Stimulated activated CD4-positive, alpha-beta T cell treated with anti-CD3 and anti-CD28 coated beads, Interleukin-12 subunit alpha, Interleukin-12 subunit beta, amount 100 ng/mL, for 48 hours (primary cell): ENCODE measurements at places on chromosomes 7 and 10.

GRCh38 chr7:92691578-92691977 is 101.4 kb upstream of the FAM133B start:
- no peak for DNase-seq

DNA sequence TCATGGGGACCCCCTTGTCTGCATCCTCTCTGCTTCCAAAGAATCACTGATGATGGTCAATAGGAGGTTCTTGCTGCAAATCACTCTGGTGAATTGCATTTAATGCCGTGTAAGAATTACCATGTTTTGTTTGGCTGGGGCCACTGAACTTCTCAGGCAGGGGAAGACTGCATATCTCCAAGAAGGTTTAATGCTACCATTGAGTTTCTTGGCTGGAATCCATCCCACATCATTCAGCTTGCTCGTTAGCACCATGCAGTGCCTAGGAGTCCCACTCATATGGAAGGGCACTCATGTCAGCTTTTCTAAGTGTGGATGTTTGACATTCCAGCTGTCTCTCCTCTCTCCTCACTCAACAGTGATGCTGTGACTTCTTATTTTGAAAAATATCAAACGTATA is 50.2 kb upstream of the BAMBI start:
- DNase-seq: no peak

DNA sequence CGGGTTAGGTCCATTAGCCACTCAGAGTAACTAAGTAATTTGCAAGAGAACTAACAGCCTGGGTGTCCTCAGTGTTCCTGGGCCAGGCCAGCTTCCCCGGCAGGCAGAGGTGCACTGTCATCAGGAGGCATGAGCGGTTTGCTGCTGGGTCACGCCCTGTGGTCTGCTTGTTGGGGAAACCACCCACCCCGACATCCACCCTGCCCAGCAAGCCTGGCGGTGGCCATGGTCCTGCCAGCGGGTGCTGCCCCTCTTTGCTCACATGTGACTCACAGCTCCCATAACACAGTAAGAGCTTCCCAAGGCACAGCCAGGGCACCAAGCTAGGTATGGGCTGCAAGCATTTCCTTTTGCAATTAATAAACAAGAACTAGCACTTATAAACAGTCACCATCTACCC is 75.9 kb downstream of the RGS10 start:
- DNase-seq: no peak

GRCh38 chr7:106620676-106621075 is 40.3 kb downstream of the CCDC71L start:
- DNase-seq: no peak

- DNase-seq: no peak
These were observed 61.2 kb downstream of the CDH23 start for GRCh38 chr10:71457908-71458307.

DNA sequence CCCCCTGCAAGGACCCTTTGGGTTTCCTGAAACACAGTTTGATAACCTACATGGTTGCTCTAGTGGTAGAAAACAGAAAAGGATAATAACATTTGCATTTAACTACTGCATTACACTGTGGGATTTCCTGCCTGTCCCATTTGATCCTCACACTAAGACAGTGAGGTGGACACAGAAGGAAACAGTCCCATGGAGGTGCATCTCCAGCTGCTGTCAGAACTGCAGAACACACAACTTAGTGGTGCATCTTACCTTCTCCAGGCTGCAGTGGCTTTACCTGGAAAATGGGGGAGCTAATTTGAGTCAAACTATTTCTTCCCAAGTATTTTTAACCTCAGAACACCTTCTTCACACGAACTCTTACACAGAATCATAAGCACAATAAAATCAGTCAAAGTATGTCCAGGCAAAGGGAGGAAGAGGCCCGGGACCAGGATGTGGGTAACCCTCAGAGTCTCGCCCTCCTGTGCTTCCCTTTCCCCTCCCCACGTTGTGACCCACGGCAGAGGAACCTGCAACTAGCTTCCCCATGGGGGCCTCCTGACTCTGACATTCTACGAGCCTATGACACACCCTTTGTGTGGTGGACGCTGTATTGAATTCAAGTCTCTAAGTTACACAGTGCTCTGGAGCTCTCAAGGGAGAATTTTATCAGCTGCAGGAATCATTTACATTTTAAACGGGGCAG is 33.7 kb downstream of the SCRN1 start:
- no peak for DNase-seq

GRCh38 chr10:6586501-6586900 is 6.4 kb upstream of the PRKCQ start:
- DNase-seq: no peak

- no peak for DNase-seq
These were observed 293.7 kb downstream of the FZD1 start for GRCh38 chr7:91557789-91558404.
